Frontal cortex (tissue), 4 donors: ENCODE measurements at places on chromosomes 6 and 20. TPM values are rescaled to one million over a fixed set of nuclear protein-coding genes. Genes with fewer than 3 reads are reported as not detected.

The SS18L1 gene
- 86.0 TPM for total RNA-seq

The PDYN gene
- 16.3 TPM for total RNA-seq

The CYP39A1 gene
- 2.9 TPM for total RNA-seq

The SERAC1 gene
- total RNA-seq: 17.5 TPM

The TRIM15 gene
- not detected for total RNA-seq

The SOD2 gene
- 44.8 TPM for total RNA-seq

The CST4 gene
- not detected for total RNA-seq
